ENCODE measurements at places on chromosomes 5 and 9.

GRCh38 chr9:109238655-109239054, 71.6 kb upstream of the FRRS1L start:
- DNase-seq: no peak

- no peak for DNase-seq
These were observed 141.8 kb downstream of the PRKACG start for GRCh38 chr9:68872026-68872501.

DNA sequence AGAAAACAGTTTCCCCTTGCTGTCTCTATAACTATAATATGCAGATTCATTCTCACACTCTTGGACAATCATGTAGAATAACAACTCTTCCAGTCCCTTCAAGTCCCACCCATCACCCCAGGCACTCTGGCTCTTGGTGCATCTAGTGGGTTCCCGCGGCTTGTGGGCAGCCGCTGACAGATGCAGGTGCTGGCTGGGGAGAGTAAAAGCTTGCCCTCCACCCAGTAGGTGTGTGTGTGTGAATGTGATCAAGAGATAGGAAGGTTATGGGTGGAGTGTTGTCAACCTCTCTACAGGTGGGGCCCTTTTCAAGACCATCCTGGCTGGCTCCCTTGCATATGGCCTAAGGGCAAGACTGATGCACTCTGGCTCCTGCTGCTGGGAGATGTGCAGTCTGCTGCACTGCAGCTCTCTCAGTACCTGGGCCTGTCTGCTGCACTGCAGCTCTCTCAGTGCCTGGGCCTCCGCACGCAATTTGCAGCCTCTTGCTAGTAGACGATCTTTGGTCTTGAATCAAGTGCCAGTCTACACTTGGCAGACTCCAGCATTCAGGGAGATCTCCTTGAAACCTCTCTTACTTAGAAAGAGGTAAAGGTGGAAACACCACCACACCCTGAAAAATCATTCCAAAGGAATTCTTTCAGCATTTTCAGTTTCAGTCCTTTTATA, 189.7 kb upstream of the GDNF start:
- no peak for DNase-seq

- DNase-seq: no peak
These were observed 10.1 kb upstream of the FOXI1 start for GRCh38 chr5:170095646-170096045.

GRCh38 chr9:86356871-86357866, 3.0 kb upstream of the TUT7 start:
- no peak for DNase-seq

- no peak for DNase-seq
These were observed 76.8 kb upstream of the CDK20 start for GRCh38 chr9:88051138-88051537.

DNA sequence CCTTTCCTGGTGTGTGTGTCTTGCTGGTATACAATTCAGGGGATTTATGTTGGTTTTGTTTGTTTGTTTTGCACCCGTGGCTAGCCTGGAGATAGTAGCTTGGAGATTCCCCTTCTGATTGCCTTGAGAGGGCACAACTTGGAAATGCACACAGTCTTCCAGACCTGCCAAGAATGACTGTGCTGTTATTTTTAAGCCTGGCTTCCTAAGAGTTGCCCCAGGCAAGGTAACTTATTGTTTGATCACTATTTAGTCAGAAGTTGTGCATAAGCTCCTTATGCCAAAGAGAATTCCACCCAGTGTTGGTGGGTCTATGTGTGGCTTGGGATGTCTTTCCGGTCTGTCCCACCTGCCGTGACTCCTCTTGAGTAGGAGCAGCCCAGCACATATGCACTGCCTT, 421.9 kb upstream of the KCNN2 start:
- no peak for DNase-seq

DNA sequence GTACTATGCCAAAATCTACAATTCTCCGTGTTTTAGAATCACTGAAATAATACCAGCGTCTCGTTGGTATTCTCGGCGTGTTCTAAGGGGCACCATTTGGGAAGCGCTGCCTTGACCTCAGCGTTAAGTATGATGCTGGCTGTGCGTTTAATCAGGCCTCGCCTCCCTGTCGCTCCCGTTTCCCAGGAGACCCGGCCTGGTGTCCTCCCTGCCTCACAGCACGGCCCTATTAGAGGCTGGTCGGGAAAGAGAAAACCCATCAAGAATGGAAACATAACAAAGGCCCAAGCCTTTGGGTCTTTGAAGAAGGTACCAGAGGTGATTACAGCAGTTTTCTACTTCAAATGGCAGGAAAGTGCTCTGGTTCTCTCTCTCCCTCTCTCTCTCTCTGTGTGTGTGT, 30.0 kb downstream of the GFPT2 start:
- no peak for DNase-seq

DNA sequence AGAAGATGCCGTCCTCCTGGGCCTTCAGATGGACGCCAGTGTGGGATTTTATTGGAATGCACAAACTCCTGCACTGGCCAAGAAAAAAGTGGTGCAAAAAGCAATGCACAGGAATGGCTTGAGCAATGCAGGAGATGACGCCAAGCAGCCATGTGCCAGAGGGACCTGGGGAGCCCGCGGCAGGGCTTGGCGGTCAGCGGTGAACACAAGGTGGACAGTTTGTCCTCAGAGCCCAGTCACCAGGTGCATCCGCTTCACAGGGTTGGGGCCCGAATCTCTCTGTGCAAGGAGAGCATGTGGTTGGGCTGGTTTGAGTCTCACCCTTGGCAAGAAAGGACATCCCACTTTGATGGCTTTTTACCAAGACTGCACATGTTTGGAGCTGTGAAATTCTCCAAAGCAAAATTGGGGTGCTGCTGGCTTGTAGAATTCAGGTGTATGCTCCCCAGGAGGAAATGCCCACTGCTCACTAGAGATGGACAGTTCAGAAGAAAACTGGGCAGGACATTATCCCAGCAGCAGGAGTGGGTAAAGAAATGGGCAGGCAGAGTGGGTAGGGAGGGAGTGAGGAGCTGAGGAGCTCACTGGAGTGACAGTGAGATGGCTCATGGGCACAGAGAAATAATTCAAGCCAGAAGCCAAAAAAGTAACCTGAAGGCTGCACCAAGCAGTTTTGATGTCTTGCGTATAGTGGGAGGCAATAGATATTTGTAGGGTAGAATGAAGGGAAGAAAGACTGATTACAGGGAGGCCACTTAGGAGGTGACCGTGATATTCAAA, 463.9 kb downstream of the MTRR start:
- no peak for DNase-seq

DNA sequence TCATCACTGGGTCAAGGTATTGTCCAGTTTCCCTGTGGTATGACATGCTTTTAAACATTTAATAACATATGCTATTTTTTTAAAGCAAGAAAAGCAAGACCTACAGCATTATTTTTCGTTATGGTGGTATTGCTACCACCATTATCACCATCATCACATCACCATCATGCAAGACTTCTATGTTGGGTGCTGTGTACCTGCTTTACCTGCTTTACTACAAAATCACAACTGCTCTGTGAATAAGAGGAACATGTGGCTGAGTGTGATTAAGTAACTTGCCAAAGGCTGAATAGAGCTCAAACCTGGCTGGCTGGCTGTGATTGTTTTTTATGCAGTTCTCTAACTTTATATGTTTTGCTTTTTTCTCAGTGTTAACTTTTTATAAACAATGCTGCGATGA, 140.8 kb upstream of the CLINT1 start:
- no peak for DNase-seq

- no peak for DNase-seq
These were observed 11.8 kb downstream of the SPARC start for GRCh38 chr5:151674626-151675610.

GRCh38 chr9:7147121-7148090, 389.6 kb downstream of the KDM4C start:
- DNase-seq: no peak

GRCh38 chr9:38388283-38389223, 3.9 kb upstream of the ALDH1B1 start:
- DNase-seq: no peak

DNA sequence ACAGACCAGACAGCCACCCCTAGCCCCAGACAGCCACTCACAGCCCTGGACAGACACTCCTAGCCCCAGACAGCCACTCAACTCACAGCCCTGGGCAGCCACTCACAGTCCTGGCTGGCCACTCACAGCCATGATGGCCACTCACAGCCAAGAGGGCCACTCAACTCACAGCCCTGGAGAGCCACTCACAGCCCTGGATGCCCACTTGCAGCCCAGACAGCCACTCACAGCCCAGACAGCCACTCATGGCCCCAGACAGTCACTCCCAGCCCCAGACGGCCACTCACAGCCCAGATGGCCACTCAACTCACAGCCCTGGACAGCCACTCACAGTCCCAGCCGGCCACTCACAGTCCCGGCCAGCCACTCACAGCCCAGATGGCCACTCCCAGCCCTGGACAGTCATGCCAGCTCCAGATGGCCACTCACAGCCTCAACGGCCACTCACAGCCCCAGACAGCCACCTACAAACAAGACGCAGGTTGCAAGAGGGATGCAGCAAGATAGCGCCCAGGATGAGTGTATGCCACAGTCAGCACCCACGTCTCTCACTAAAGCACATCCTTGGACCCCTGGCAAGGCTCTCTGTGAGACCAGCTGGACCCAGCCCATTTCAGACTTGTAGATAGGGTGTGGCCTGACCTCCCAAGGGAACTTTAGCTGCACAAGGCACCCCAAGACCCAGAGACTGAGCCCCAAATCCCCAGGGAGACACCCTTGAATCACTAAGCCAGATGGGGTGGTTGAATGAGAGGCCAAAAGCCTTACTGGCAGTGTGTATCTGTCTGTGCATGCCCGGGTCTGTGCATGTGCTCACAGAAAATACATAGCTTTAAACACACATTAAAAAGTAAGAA, 22.4 kb downstream of the ZDHHC11B start:
- no peak for DNase-seq

GRCh38 chr9:128715436-128715750, 8.5 kb downstream of the ZDHHC12 start:
- DNase-seq: no peak

DNA sequence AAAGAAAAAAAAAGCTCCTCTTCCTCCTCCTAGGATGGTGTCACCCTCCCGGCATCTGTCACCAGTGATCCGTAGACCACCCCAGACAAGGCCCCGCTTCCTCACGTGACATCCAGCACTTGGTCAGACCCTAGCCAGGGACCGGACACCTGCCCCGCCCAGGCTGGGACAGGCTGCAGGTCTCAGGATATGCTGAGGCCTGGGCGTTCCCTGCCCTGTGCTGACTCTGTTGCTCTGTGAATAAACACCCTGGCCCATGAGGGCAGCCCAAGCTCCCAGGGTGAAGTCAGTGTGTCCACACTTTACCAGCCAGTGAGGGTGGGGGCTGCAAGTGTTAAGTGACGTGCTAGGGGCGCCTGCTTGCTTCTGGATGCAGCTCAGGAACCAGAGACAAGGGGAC, 5.6 kb downstream of the EDF1 start:
- DNase-seq: no peak

GRCh38 chr9:89799221-89799620, 194.4 kb downstream of the GADD45G start:
- peak; percentile 84 for DNase-seq

GRCh38 chr5:43141211-43141610, 20.5 kb downstream of the ZNF131 start:
- DNase-seq: no peak

- peak; percentile 53 for DNase-seq
These were observed 72.5 kb downstream of the AP3B1 start for GRCh38 chr5:78221964-78222451.

DNA sequence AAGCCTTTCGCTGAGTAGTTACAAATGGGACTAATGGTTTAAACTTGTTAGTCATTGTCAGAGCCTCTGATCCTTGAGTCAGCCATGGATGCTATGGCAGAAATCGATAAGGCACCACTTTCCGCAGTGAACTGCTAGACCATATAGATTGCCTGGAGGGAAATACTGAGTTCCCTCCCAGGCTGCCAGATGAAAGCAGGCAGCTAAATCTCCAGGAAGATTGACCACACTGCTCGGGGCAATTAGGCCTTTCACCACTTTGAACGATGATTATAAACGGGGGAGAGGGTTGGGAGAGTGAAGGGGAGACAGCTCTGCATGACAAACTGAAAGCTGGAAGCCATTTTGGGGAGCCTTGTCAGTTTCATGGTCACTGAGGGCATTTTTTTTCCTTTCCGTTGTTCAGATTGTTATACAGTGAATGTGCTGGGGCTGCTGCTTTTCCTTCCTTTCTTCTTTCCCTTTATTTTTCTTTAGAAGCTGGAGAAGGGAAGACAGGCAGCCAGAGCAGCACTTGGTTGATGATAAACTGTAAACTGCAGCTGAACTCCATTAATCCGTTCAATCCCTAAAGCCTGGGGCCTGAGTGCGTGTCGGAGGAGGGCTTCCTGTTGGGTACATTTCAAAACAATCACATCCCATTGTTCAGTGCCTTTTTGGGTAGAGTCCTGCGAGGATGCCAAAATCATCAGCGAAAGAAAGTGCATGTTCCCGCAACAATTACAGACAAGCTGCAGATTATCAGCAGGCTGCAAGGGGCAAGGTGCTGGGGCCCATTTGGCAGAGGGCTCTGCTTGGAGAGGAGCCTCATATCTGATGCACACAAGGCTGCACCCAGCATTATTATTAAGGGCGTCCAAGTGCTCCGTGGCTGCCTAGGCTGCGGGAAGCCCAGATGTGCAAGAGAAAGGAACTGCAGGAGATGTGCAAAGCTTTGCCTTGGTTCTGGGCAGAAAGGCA, 308.4 kb downstream of the PSAT1 start:
- no peak for DNase-seq

- no peak for DNase-seq
These were observed 178.3 kb downstream of the CAVIN4 start for GRCh38 chr9:100756217-100756616.

DNA sequence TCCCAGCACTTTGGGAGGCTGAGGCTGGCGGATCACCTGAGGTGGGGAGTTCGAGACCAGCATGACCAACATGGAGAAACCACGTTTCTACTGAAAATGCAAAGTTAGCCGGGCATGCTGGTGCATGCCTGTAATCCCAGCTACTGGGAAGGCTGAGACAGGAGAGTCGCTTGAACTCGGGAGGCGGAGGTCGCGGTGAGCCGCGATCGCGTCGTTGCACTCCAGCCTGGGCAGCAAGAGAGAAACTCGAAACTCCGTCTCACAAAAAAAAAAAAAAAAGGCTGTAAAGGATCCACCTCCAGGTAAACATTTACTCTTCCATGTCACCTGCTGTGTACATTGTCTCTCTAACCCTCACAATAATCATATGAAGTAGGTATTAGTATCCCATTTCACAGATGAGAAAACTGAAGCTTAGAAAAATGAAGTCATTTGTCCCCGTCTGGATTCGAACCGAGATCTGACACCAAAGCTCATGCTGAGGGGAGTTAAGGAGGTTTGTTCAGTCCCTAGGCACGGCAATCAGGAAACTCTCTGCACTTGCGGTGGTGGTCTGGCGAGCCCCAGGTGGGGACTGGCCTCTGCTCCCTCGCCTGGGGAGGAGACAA, 494 bp upstream of the DOCK2 start:
- DNase-seq: no peak

GRCh38 chr9:88954066-88954465, 37.2 kb upstream of the S1PR3 start:
- no peak for DNase-seq

DNA sequence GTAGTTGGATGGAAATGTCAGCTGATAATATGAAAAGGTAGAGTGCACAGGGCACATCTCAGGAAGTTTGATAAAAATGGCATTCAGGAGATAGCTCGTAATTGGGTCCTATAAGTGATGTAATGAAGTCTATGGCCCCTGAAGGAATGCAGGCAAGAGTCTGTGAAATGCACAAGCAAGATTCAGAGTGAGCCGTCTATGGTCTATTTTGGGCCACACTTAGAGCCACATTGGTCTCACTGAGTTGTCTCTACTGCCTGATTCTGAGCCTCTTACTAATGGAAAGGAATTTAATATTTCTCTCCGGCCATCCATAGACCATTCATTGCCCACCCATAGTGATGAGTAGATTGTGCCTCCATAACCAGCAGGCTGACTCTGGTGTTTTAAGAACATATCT, 111.3 kb upstream of the KCNN2 start:
- DNase-seq: no peak
